NCI-H187 treated with DMSO at 0.1 percent for 48 hours (cell line): ENCODE measurements at places on chromosomes 4 and X.

DNA sequence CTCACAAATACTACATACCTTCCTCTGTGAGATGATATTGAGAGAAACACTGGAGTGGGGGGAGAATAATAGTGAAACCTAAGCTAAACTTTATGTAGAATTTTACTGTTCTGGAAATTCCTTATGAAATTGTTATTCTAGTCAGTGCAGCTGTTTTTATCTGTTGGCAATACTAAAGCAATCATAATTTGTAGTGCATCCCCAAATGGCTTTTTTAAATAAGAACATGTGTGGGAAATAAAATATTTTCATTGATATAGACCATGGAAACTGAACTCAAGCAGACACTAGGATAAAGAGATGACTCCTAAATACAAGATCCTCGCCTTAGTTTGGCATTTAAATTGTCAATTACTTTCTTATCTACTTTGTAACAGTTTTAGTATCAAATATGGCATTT is 51.1 kb downstream of the SEC24D start:
- DNase-seq: no peak

GRCh38 chrX:126064901-126065541 is 101.1 kb downstream of the DCAF12L2 start:
- DNase-seq: no peak

DNA sequence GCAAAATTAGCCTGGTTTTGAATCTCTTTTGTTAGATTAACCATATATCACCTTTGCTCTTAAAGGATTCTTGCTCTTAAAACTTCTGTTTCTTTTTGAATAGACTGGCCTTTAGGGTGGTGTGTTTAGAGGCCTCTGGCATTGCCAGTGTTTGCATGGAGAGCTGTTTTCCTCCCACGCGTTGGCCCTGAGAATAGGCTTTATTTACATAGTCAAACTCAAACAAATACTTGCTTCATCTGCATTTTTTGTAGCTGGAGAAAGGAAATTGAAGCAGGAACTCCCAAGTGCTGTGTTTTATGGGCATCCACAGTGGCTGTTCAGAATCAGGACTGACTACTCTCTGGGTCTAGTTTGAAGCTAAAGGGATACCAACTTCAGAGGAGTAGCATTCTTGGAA is 2.7 kb downstream of the SHROOM2 start:
- DNase-seq: no peak

DNA sequence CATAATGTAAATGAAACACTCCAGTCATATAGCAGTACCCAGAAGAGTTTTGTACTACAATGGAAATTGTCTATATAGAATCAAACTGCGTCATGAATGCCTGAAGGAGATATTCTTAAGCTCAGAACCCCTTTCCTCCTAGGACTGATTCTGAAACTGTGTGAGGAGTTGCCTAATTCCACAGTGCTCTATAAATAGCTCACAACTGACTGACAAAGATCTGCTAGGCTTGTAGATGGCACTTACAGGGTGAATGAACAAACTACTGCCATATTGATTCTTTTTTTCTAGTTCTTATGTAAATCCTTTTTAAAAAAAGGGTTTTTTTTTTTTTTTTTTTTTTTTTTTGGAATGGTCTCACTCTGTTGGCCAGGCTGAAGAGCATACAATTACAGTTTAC is 30.1 kb upstream of the UGT2B17 start:
- DNase-seq: no peak

- no peak for DNase-seq
These were observed 41.0 kb upstream of the UGT2B17 start for GRCh38 chr4:68617003-68617698.
